ENCODE measurements at places on chromosomes 5 and 9. TPM values are rescaled to one million over a fixed set of nuclear protein-coding genes. Genes with fewer than 3 reads are reported as not detected.

DNA sequence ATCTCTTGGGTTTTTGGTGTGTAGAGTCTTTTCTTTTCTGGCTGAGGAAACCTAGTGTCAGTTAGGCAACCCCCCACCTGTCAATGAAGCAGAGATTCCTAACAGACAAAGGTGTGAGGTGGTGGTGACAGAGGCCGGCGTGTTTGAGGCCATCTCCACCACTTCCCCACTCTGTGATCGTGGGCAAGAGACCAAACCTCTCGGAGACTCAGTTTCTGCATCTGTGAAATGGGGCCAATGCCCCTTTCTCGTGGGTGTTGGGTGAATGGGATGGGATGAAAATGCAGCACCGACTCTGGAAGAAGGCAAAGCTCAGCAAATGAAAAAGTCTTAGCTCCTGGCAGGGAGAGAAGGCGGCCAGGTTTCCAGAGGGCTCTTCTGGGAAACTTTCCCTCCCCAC is 807 bp downstream of the FAM163B start:
- H3K36me3 ChIP-seq: no peaks in the 10 kb centered on the region
- peaks cover 40% of the 10 kb centered on the region for H3K27me3 ChIP-seq
- peaks cover 5% of the 10 kb centered on the region for H3K4me1 ChIP-seq

- no peaks in the 10 kb centered on the region for H3K27me3 ChIP-seq
- no peak overlapping the region for H3K27ac ChIP-seq
- H3K4me1 ChIP-seq: peaks cover 2% of the 10 kb centered on the region
- no peak for DNase-seq
- H3K36me3 ChIP-seq: peaks cover 52% of the 10 kb centered on the region
These were observed 27.6 kb downstream of the DIMT1 start for GRCh38 chr5:62376064-62376463.

- H3K4me3 ChIP-seq: no peak overlapping the region
- H3K27me3 ChIP-seq: peaks cover 53% of the 10 kb centered on the region
- H3K4me1 ChIP-seq: peaks cover 2% of the 10 kb centered on the region
- peaks cover 4% of the 10 kb centered on the region for H3K36me3 ChIP-seq
- no peak for DNase-seq
- H3K27ac ChIP-seq: no peak overlapping the region
These were observed 800 bp upstream of the KCNN2 start for GRCh38 chr5:114360816-114361723.

PRLR gene
- total RNA-seq: not detected

- H3K4me3 ChIP-seq: no peak overlapping the region
- DNase-seq: no peak
- H3K27ac ChIP-seq: no peak overlapping the region
- H3K36me3 ChIP-seq: no peaks in the 10 kb centered on the region
These were observed 55.2 kb upstream of the SHISAL2B start for GRCh38 chr5:64634997-64635686.

DNA sequence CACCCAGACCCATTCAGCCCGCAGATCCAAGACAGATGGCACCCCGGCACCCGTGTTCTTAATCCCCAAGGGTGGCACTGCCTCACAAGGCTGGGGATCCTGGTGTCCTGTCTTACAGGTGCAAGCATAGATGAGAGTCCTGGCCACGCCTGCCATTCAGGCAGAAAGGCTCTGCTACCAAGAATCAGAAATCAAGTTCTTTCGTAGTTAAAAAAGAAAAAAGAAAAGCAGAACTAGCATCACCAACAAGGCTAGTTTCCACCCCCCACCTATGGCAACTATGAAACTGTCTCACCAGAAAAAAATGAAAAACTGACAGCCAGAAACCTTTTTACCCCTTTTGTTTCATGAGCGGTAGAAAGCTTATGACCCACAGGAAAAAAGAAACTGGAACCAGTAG is 170.4 kb downstream of the SYK start:
- no peak overlapping the region for H3K4me3 ChIP-seq
- H3K27ac ChIP-seq: no peak overlapping the region
- no peaks in the 10 kb centered on the region for H3K27me3 ChIP-seq

GLDC gene
- 0.50 TPM for total RNA-seq

GRCh38 chr9:81634915-81635516 is 54.3 kb downstream of the TLE1 start:
- no peaks in the 10 kb centered on the region for H3K4me1 ChIP-seq
- no peak for DNase-seq
- H3K27ac ChIP-seq: no peak overlapping the region

LCN9 gene
- not detected for total RNA-seq

SV2C gene
- 0.10 TPM for total RNA-seq

DNA sequence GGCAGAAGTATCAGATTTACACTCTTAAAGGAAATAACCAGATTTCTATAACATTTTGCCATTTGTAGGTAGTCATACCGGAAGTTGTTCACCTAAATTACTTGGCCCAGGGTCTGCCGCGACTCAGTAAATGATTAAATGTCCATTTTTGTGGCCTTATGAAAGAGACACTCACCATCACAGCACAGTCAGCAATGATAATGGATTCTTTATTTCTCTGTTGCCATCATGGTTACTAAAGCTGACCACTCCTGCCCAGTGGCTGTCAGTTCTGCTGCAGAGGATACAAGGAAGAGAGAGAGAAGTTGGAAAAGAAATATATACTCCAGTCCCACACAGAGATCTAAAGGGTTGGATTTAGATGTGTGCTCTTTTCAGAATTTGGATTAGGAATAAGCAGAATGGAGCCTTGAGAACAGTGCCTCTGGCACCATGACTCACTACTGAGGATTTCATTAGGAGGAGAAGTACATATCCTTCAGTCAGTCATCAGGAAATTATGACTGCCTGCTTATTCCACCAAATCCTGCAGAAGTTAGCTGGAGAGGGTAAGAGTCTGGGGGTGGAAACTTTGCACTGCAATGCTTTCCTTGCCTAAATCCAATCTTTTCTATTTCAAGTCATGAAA is 72.8 kb upstream of the EFNA5 start:
- no peak overlapping the region for H3K4me3 ChIP-seq
- H3K27me3 ChIP-seq: peaks cover 11% of the 10 kb centered on the region
- DNase-seq: no peak
- H3K36me3 ChIP-seq: no peaks in the 10 kb centered on the region
- H3K4me1 ChIP-seq: no peaks in the 10 kb centered on the region
- no peak overlapping the region for H3K27ac ChIP-seq

DNA sequence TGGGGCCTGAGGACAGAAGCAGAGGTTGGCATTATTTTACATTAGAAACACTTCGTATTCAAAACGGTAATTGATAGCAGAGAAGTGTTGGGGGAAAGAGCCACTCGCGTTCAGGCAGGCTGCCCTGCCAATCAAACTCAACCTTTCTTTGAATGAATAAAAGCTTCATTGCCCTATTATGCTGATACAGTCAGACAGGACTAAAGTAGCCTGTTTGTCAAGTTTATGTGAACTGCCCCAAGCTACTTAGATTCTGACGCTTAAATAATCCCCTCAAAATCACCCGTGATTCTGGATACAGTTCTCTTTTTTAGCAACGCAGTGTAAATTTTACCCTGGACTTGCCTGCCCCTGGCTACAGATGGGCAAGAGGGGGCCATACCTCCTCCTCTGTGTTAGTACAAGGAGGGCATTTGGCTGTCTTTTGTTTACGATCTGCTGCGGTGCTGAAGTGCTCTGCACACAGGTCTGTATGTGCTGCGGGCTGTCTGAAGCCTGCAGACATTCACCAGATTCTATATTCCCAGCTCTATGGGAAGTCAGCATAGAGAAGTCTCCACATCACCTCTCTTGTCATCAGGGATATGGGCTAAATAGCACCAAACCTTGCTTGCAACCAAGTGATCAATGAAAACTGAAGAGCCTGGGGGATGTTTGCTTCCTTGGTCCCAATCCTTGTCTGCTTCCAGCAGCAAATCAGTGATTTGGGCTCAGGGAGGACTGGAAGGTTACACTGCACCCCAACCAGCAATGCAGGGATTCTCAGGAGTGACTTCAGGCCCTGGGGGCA is 218.4 kb downstream of the EBF1 start:
- no peaks in the 10 kb centered on the region for H3K36me3 ChIP-seq
- H3K27ac ChIP-seq: no peak overlapping the region
- no peak for DNase-seq
- H3K27me3 ChIP-seq: no peaks in the 10 kb centered on the region

CDKN2A gene
- total RNA-seq: 16.6 TPM

TTC16 gene
- total RNA-seq: 1.2 TPM

MARCOL gene
- not detected for total RNA-seq

DNA sequence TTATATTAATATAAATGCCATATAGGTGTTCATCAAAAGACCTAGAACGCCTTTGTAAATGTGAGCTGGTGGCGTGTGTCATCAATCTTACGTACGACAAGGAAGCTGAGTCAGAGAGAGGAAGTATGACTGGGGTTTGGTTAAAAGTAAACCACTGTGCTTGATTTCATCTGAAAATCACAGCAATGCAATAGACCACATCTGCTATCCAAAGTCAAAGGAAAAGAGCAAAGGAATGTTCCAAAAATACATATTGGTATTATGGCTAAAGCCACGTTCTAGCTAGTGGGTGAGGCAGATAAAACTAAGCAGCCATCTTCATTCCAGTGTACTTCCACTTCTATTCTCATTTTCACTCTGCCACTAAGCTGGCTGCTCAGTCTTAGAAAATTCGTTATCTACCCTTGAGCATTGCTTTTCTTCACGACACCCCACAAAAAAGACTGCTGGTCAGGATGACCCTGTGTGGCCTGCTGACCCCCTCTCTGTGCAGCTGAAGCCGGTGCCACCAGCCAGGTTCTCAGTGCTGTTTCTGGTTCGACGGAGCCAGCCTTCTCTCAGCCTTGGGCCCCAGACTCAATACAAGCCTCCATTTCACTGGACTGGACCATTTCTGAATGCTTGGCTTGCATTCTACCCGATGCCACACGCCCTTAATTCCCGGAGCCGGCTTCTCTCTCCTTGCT is 23.8 kb downstream of the SHC3 start:
- no peaks in the 10 kb centered on the region for H3K36me3 ChIP-seq
- H3K27ac ChIP-seq: no peak overlapping the region
- H3K4me3 ChIP-seq: no peak overlapping the region
- DNase-seq: peak; percentile 27
- H3K4me1 ChIP-seq: peaks cover 13% of the 10 kb centered on the region

PDE8B gene
- total RNA-seq: 0.25 TPM

TMEM245 gene
- total RNA-seq: 30.6 TPM

- no peak for DNase-seq
- H3K27ac ChIP-seq: no peak overlapping the region
- H3K4me3 ChIP-seq: no peak overlapping the region
- H3K27me3 ChIP-seq: peaks cover 17% of the 10 kb centered on the region
- H3K36me3 ChIP-seq: no peaks in the 10 kb centered on the region
- H3K4me1 ChIP-seq: no peaks in the 10 kb centered on the region
These were observed 409.3 kb downstream of the ADGRV1 start for GRCh38 chr5:90967851-90968250.

PITX1 gene
- not detected for total RNA-seq

- no peaks in the 10 kb centered on the region for H3K27me3 ChIP-seq
- H3K27ac ChIP-seq: no peak overlapping the region
- H3K4me1 ChIP-seq: no peaks in the 10 kb centered on the region
- H3K4me3 ChIP-seq: no peak overlapping the region
- H3K36me3 ChIP-seq: no peaks in the 10 kb centered on the region
These were observed 120.6 kb upstream of the PUM3 start for GRCh38 chr9:2964470-2964869.

PCDHGA11 gene
- total RNA-seq: not detected

CTSV gene
- 0.79 TPM for total RNA-seq

DNA sequence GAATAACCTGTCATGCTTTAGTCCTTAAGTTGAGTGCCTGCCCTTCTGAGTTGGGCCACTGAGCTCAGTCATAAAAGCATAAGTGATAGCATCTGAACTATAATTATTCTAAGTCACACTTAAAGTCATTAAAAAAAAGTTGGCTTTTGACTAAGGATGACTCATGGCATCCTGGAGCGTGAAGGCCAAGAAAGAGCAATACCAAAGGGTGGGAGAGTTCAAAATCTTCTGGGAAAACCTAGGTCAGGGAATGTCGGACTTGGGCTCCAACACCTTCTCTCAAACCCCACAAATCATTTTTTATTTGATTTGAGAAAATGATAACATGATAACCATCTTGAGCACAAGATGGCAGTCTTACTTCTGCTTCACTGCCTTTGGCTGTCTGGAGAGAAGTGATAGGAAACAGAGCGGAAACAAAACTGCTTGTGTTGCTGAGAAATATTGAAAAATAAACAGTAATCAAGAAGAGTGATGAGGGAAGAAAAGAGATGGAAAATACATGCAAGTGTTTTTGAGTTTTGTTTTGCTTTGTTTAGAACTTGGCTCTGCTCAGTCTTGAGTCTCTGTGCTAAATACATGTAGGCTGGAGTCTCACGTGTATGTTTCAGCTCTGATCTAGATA is 16.9 kb upstream of the NTRK2 start:
- no peak overlapping the region for H3K27ac ChIP-seq
- no peak overlapping the region for H3K4me3 ChIP-seq
- DNase-seq: no peak
- no peaks in the 10 kb centered on the region for H3K36me3 ChIP-seq

OBP2B gene
- total RNA-seq: not detected

DNA sequence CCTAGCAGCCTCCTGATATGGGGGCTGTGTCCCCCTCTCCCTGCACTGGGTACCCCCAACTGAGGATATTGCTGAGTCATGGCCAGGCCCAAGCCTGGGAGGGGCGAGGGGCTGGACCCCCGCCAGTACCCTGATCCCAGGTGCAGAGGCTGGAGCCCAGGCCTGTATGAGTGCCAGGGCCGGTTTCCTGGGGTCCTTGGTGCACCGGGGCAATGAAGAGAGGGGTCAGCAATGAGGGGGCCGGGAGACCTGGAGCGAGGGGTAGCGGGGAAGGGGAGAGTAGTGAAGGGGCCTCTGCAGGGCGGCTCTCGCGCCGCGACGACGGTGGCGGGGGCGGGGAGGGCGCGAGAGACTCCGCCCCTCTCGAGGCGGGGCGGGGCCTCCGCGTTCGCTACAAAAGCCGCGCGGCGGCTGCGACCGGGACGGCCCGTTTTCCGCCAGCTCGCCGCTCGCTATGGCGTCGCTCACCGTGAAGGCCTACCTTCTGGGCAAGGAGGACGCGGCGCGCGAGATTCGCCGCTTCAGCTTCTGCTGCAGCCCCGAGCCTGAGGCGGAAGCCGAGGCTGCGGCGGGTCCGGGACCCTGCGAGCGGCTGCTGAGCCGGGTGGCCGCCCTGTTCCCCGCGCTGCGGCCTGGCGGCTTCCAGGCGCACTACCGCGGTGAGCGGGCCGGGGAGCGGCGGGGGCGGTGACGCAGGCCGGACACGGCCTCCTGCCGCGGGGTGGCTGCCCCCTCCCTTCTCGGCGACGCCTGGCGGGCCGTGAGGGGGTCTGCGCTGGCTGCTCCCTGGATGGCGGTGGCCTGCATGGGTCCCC is at the start of gene SQSTM1:
TSS of gene SQSTM1 (plus strand) at position 423 of the 815 bp plus-strand sequence. CDS start at position 455, 32 bp downstream.
- peak within 1 kb of the TSS; percentile 98 for H3K27ac ChIP-seq
- peak within 1 kb of the TSS; percentile 95 for H3K4me3 ChIP-seq
- DNase-seq: peak; percentile 79
- H3K27me3 ChIP-seq: no peaks in the 10 kb centered on the region

GRCh38 chr9:96318921-96319565 is 17.1 kb upstream of the HSD17B3 start:
- no peaks in the 10 kb centered on the region for H3K4me1 ChIP-seq
- H3K4me3 ChIP-seq: no peak overlapping the region
- no peak for DNase-seq
- no peak overlapping the region for H3K27ac ChIP-seq
- peaks cover 2% of the 10 kb centered on the region for H3K27me3 ChIP-seq
- no peaks in the 10 kb centered on the region for H3K36me3 ChIP-seq

CDC20B gene
- total RNA-seq: 0.12 TPM

GRCh38 chr9:71552480-71552879 is 215.8 kb downstream of the CEMIP2 start:
- no peak overlapping the region for H3K4me3 ChIP-seq
- no peaks in the 10 kb centered on the region for H3K36me3 ChIP-seq
- H3K27me3 ChIP-seq: peaks cover 36% of the 10 kb centered on the region
- H3K4me1 ChIP-seq: no peaks in the 10 kb centered on the region

PCDHGB2 gene
- total RNA-seq: 0.08 TPM
